ENCODE measurements at places on chromosomes 3 and 15.

GRCh38 chr3:156216852-156217251 lies 96.5 kb downstream of the KCNAB1 start:
- no peak for DNase-seq

- no peak for DNase-seq
Measured at GRCh38 chr3:170703121-170703588, 117.3 kb upstream of the SLC7A14 start.

GRCh38 chr15:41085029-41085428 lies 31.1 kb downstream of the INO80 start:
- no peak for DNase-seq

GRCh38 chr3:184172681-184173373 lies 1.8 kb upstream of the AP2M1 start:
- DNase-seq: no peak

GRCh38 chr15:64640146-64640871 lies 135.1 kb downstream of the RBPMS2 start:
- no peak for DNase-seq

GRCh38 chr15:64267331-64267973 lies 88.5 kb downstream of the CSNK1G1 start:
- DNase-seq: no peak

DNA sequence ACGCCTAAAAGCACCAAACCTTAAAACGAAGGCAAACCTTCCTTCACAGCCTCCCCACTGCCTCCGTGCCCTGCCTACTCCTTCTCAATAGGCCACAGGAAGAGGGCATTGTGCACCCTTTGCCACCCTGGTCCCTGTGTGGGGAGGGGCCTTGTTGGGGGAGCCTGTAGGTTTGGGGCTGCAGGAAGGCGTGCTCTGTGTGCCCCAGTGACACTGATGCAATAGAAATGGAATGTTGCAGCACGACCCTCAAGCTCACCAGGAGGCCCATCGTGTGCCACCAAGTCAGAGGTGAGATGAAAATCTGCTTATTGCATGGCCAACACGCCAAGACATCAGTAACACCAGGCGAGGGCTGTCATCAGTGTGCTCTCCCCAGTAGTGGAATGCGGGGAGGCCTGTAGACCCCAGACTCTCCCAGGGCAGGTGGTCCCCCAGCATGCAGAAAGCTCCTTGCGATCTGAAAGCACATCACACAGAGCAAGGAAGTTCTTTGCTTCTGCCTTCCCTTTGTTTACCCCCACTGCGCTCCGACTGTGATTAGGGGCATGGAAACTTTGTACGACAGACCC lies 86.2 kb downstream of the ASB7 start:
- no peak for DNase-seq

DNA sequence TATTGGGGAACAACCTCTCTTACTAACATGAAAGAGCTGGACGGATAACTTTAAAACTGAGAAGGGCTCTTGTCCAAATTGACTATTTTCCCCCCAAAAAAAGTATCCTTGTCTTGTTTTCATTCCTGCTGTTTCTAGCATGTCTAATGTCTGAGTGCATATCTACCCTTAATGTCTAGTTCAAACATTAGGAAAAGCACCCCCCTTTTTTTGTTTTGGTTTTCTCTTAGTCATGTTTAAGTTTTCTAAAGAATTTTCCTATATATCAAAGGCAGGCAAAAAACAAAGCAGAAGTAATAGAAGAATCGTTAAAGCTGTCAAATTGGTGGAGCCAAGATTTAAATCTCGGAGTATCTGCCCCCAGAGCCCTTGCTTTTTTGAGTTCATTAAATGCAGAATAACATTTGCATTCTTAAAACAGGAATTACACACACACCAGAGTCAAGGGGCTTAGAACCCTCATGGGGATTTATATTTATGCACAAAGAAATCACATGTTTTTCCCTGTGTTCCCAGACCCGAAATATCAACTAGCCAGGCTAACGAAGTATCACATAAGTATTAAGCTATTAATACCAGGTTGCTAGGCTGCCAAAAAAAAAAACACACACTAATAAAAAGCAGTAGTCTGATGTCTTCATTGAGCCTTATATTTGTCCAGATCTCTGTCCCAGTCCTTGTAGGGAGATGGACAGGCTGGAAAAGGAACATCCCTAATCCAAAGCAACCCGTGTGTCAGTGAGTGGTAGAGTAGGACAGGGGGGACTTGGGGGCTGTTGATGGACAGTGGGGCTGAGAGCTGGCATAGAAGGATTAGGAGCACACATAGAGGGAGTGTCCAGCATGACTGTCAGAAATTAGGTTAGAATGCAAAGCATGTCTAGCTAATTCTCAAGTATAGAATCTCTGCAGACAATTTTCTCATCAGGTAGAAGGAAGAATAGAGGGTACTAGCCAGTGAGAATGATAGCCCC lies 103.6 kb upstream of the BFSP2 start:
- DNase-seq: no peak

GRCh38 chr3:188160751-188161150 lies 6.8 kb downstream of the LPP start:
- no peak for DNase-seq

DNA sequence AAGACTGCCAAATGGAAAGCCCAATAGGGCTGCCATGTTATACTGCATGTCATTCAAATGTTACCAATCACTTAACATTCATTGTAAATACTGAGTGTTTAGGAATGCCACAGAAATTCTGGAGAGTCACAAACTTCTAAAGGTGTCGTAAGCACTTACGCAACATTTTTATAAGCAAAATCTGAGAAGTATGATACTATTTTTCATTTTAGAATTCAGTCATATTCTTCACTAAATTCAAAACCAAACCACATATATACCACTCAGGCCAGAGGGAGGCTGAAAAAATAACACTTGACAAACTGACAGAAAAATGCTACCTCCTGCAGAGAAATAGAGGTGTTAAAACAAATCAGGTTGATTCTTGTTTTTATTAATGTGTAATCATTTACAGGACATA lies 89.8 kb downstream of the THBS1 start:
- DNase-seq: no peak

GRCh38 chr15:92112711-92113110 lies 259.2 kb downstream of the SLCO3A1 start:
- DNase-seq: no peak

- no peak for DNase-seq
Measured at GRCh38 chr3:99662838-99663570, 24.6 kb downstream of the COL8A1 start.

- no peak for DNase-seq
Measured at GRCh38 chr3:46131884-46132450, 76.1 kb downstream of the CCR1 start.

DNA sequence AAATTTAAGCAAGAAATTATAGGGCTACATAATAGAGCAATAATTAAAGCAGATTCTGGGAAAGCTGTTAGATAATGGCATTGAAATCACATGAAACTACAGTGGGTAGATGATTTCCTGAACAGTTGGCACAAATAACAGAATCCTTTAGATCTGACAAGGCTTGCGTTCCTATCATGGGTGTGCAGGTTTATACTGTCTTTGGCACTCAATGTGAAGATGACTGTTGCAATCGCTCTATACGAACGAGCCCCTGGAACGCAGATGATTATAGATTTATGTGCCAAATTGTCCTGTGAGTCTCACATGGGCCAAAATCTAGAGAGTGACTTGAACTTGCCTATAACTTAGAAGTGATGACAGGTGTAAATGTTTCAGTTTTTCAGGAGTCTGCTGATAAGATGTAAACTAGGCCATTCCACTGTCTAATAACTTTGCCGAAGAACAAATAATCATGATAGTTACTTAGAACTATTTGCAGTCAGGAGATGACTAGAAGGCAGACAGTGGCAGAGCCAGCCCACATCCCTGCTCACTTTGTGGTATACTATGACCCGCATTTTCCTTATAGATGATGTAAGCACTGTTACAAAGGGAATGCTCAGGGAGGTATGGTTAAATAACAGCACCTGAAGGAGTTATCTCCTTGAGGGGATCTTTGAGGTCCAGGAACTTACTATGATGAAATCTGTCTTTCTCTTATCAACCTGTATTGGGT lies 30.5 kb upstream of the TRPC1 start:
- no peak for DNase-seq

GRCh38 chr3:151891721-151892120 lies 18.3 kb downstream of the SUCNR1 start:
- no peak for DNase-seq

DNA sequence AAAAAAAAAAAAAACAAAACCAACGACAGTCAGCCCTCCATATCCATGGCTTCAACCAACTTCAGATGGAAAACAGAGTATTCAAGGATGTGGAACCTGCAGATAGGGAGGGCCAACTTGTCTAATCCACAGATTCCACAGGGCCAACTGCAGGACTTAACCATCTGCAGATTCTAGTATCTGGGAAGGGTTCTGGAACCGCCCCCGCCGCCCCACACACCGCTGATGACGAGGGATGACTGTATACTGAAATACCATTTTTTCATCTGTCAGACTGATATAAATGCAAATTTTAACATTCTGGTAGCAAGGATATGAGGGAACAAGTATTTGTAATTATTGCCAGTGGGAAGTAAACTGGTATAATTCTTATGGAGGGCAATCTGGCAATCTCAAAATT lies 29.5 kb downstream of the ADPGK start:
- DNase-seq: no peak

- DNase-seq: no peak
Measured at GRCh38 chr15:63497642-63498467, 6.5 kb upstream of the USP3 start.

GRCh38 chr15:65970937-65971740 lies 101.8 kb downstream of the RAB11A start:
- no peak for DNase-seq

DNA sequence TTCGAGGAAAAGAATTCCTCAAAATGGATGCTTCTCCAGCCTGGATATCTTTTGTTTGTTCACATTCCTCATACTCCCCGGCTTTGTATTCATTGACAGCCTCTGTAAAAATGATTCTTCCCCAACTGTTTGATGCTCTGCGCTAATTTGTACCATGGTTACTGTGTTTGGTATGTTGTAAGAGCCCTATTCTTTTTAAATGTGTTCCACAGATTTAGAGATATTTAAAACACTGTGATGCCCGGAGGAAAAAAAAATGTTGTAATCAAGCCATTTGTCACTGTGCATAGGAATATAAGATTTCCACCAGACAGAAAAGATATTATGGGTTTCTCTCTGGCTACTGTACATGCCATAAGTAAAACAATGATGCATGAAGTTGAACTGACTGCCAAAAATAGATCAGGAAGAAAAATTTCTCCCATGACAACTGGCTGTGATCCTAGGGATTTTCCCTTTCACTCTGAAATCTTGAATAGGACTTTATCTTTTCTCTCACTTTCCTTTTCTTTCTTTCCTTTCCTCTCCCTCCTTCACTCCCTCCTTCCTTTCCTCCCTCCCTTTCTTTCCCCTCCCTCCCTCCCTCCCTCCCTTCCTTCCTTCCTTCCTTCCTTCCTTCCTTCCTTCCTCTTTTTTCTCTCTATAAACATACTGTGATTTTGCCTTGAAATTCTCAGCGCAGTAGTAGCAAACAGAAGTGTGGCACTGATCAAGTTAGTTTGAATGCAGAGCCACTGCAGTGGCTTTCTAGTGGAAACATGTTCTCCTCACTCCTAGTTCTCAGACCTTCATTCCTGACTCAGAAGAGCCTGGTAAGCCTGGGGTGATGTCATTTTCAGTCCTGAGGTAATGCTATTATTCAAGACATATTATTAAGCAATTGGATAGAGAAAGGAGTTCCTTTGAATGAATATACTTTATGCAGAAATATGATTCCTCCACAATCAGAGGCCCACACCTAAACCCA lies 254.9 kb upstream of the TBL1XR1 start:
- no peak for DNase-seq

- no peak for DNase-seq
Measured at GRCh38 chr3:67535006-67535405, 119.4 kb downstream of the SUCLG2 start.

GRCh38 chr3:31352331-31352730 lies 180.4 kb upstream of the STT3B start:
- no peak for DNase-seq

GRCh38 chr3:150867434-150867833 lies 37.8 kb downstream of the MINDY4B start:
- DNase-seq: no peak

DNA sequence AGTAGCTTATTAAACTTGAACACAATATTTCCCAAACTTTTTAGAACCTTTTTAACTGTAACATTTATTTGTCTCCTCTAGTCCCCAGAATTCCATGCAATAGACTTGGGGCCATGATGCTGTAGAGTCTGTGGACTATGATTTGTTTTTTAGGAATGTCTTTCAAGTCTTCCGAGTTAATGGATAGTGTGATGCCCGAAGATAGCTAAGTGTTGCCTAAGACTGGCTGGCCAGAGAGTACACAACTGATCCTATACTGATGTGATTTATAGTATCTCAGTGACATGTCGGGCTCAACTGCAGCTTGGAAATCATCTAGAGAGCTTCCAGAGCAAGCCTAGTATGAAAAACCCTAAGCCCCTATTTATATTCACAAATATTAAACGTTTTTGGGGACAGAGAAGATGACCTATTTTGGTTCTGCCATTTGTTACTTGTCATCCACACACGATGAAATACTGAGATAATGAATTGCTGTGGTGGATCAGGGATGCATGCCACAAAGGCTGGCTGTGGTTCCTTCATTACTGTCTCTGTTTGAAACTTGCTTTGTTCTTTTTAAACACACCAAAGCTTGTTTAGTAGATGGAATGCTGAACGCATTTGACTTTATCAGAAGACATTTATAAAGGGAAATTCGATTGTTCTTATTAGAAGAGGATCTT lies 507.4 kb downstream of the TAFA4 start:
- no peak for DNase-seq

DNA sequence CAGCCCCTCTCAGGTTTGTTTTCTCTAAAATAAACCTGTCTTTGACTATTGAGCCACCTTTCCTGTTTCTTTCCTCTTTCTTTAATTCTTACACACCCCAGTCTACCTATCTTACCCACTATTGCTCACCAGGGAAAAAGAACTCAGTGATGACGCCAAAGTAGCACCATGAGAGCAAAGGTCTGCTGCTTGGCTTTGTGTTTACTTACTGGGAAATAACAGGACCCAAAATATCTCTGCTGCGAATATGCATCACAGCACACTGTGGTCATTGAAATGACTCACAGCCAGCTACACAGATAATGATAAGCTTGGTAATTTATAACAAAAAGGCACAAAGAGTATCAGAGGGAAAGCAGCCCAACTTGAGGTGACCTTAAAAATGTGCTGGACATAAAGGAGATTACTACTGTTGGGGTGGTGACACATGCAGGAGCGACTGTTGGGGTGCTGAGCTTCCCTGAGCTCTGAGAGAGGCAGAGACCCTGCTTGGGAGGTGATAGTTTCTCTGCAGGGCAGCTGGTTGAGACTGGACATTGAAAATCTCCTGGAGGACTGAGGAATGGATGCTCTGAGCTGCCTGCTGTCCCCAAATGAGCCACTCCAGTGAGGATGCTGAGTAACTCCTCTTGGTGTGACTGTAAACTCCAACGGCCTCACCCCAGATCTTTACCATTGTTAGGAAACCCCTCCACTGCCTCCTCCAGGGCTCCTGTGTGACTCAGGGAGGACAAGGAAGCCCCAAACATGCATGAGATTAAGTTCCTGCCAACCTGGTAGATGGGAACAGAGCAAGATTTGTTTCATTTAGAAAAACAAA lies 14.5 kb downstream of the EFCAB12 start:
- DNase-seq: no peak

All from stimulated activated CD4-positive, alpha-beta T cell treated with anti-CD3 and anti-CD28 coated beads, TNF-alpha, amount 100 ng/mL, for 48 hours (primary cell).